ENCODE measurements at places on chromosomes 2 and 18.
A peak's percentile ranks its signal among the peaks of the same experiment; 100 is the strongest.

DNA sequence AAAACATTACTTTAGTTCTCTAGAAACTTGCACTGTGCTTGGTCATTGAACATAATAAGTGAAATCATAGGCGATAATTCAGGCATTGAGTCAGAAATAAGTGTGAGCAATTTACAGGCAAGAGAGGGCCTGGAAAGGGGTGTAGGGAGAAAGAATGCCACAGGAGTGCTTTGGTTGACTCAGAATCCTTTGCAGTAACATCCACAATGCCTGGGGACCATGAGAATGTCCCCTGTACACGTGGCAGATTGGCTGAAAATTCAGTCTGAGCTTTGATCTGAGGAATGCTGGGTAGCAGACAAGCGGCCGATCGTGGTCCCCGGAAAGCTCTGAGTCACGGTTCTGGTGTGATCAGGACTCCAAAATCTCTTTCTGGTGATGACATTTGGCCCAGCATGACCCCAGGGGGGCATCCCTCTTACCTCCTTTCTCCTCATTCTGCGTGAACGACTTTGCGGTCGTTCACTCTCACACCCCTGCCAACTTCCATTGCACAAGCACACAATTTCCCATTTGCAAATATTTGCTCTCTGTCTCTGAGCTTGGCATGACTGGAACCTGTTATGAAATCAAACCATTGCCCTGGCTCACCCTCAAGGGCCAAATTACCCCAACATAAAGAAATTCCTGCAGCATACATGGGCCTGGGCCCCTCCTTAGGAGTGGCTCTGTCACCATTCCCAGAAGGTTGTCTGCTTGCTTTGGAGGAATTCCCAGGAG lies 305.0 kb upstream of the EPAS1 start:
- DNase-seq = peak; percentile 84

GRCh38 chr2:232503809-232504323 lies 16.2 kb upstream of the ECEL1 start:
- DNase-seq = no peak

DNA sequence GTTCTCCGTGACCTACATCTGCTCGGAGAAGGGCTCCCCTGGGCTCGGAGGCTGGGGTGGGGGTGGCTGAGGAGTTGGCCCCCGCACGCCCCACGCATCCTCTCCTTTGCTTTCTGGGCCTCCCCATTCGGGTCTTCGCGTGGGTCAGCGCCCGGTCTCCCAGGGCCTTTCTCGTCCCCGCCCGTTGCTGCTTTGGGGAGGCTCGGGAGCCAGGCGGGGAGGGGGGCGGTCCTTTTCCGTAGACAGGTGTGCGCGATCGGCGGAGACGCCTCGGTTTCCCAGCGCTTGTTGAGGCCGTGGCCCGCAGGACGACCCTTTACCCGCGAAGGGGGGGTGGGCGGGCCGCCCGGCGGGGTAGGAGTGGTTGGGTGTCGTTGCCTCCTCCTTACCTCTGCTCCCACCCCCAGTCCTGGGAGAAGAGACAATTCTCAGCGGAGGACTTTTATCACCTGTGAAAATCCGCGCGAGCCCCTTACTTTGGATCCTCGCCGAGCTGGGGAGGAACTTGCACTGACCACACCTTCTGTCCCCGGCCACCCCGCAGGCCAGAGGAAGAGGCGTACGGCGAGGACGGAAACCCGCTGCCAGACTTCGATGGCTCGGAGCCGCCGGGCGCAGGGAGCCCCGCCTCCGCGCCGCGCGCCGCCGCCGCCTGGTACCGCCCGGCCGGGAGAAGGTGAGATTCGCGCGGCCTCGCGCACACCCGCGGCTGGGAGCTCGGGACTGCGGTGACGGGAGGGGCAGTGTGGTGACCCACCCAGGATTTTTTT lies 2.6 kb downstream of the ADCYAP1 start:
- no peak for DNase-seq

DNA sequence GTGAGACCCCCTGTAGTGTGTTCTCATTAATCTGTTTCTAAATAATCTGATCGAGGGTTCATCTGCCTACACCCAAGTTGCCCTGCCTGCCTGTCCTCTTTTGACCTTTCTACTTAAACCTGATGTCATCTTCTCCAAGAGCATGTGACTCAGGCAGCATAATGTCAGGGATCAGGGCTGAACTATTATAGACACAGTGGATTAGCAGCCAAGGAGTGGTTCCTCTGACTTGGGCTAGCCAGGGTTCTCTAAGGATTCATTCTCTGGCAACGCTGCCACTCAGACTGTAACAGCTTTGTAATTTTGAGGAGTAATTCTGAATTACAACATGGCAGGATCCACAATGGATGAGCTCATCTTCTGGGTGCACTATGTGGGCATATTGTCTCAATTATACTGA lies 124.0 kb downstream of the MDH1 start:
- DNase-seq = no peak

GRCh38 chr2:227612546-227613271 lies 1.9 kb downstream of the SCYGR3 start:
- DNase-seq = no peak

- no peak for DNase-seq
Observed at GRCh38 chr2:96157649-96158553, 12.7 kb upstream of the DUSP2 start.

DNA sequence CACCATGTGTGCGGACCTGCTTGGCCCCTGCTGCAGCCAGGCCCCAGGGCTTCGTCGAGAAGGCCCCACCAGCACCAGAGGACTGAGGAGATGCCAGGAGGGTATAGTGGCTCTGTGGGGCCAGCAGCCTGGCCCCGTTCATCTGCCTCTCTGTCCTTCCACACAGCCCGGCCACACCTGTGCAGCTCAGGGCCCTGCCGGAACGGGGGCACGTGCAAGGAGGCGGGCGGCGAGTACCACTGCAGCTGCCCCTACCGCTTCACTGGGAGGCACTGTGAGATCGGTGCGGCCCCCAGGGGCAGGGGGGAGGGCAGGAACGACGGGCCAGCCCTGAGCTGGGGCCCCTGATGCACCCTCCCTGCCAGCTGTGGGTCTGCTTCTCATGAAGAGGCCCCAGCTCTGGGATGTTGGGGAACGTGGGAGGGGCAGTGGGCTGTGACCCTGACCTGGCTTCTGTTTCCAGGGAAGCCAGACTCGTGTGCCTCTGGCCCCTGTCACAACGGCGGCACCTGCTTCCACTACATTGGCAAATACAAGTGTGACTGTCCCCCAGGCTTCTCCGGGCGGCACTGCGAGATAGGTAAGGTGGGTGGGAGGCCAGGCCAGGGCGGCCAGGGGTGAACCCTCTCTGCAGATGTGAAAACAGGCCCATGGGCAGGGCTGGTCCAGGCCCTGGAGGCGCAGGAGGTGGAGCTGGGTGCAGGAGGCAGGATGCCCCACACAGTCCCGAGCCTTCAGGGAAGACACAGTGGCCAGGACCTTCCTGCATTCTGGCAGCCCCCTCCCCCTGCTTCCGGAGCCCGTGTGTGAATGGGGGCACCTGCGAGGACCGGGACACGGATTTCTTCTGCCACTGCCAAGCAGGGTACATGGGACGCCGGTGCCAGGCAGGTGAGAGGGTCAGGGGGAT lies 50.3 kb downstream of the MTERF4 start:
- no peak for DNase-seq

DNA sequence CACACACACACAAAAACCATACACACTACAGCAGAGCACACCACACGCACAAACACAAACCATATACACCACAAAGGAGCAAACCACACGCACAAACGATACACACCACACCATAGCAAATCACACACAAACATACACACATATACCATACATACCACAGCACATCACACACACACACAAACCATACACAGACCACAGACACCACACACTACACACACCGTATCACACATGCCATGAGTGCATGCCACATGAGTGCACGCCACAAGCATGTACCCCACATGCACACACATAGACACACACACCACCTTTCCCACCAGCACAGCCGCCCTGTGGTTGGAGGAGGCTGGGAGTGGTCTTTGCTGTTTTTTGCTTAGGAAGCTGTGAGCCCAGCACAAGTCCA lies 517.1 kb upstream of the MYT1L start:
- DNase-seq = no peak

DNA sequence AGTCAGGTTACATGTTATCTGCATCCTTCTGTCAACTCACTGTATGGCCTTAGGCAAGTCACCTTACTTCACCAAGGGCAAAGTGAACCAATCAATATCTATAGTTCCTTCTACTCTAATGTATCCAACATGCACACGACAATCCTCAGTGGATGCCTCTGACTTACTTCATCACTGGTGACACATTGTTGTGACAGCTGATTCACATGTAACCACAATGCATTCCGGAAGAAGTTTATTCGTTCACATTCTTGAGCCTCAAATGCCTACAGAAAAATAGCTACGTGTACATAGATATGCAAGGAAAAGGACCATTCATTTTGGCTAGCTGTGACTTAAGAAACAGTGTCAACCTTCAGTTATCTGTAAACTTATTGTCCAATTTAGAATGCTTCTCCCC lies 26.3 kb upstream of the EPG5 start:
- DNase-seq = peak; percentile 7

DNA sequence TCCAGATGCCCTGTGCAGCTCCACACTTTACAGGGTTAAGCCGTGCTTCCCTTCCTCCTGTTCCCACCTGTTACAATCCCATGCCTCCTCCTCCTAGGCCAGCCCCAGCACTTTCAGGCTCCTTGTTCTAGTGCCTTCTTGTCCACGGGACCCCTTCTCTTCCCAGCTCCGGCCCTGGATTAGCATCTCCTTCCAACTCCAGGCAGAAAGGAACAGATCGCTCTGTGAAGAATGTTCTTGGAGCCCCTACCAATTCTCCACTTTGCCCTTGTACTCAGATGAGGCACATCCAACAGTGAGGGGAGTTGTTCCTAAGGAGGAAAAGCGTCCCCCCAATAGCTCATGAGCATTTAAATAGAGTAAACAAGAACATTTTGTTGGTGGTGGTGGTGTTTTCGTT lies 72.7 kb downstream of the CABLES1 start:
- no peak for DNase-seq

GRCh38 chr18:63004466-63005089 lies 289.2 kb downstream of the PHLPP1 start:
- no peak for DNase-seq

- DNase-seq = no peak
Observed at GRCh38 chr2:216743781-216744180, 48.4 kb upstream of the IGFBP5 start.

- DNase-seq = no peak
Observed at GRCh38 chr2:27810455-27810854, 38.9 kb downstream of the MRPL33 start.

- no peak for DNase-seq
Observed at GRCh38 chr18:74444104-74444503, 13.0 kb downstream of the DIPK1C start.

DNA sequence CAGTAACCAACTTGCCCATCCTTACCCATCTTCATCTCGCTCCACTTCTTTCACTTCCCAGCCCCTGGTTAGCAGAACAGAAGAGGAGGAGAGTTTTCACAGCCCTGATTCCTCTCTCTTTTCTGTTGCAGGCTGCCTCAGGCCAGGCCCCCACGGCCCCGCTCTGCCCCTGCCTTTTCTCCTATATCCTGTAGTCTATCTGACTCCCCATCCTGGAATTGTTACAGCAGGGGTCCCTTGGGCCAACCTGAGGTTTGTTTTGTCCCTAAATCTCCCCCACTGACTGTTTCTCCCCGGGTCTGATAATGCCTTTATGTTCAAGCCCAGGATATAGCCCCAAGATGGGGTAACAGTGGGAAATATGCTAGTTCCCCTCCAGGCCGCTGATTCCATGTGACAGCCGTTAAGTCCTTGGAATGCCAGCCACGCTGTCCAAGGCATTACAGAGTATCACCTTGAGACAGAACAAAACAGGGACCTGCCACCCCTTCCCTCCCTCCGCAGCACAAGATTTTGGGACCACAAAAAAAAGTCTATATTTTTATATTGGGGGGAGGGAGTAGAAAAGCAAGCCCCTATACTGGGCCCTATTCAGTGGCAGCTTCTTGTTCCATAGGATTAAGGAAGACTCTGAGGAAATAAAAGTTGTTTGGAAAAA lies 1.4 kb downstream of the OST4 start:
- no peak for DNase-seq

GRCh38 chr2:15561574-15562344 lies 625 bp upstream of the NBAS start:
- no peak for DNase-seq

DNA sequence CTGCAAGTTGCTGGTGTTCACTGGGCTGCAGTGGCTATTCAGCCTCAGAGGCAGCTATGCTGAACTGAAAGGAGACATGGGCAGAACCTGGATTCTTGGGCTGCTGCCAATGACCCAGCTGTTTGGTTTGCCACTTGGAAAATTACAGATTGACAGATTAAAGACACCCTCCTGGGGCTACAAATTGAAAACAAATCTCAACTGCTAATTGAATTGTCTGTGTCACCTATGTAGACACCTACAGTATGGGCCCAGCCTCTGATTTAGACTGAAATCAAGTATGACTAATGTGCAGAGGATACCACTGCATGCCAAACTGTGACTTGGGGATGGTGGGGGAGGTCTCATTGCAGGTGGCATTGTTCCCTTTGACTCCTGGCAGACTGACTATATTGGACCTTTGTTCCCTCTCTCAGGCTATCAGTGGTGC lies 42.8 kb downstream of the ITSN2 start:
- no peak for DNase-seq

DNA sequence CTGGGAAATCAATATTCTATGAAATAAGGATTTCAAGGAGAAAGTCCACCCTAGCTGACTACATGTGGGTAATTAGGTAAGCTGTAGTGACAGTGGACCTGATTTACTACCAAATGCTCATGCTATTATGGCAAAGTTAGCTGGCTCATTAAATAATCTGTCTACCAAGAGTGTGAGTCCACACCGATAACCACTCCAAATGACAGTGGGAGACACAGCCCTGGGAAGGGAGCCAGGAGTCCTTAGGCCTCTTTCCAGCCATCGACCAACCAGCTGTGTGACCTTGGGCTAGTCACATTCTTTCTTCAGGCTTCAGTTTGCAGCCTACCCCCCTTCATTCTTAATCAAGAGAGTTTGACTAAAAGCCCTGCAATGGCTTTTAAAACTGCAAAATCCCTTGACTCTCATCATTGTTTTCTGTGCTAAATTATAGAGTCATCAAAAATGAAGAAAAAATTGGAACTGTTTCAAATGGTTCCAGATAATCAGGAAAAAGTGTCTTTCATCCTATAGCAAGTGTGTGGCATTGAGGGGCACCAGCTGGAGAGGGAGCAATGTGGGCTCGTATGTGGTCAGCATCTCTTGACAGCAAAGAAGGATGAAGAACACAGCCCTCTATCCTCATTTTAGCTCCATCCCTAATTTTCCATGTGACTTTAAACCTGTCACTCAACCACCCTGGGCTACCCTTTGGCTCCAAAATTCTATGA lies 45.6 kb upstream of the SLC14A2 start:
- no peak for DNase-seq

DNA sequence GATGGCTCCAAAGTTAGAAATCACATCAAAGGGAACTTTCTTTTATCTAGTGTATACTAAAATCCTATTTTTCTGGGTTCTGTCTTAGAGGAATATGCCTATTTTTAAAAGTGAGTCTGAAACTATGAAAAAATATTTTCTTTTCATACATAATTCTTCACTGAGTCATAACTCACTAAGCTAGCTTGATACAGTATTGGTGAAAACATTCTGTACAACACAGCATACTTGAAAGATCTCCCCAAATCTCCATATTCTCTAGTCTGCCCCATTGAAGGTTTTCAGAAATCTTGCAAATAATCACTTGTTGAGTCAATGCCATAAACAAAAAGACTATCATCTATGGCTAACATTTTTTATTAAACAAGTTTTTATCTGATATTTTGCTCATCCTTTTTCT lies 44.5 kb downstream of the COL3A1 start:
- DNase-seq = no peak

- DNase-seq = no peak
Observed at GRCh38 chr2:37985333-37985732, 60.2 kb downstream of the RMDN2 start.
